Chondrocyte (in vitro differentiated cells): ENCODE measurements at places on chromosomes 6 and 20. TPM values are rescaled to one million over a fixed set of nuclear protein-coding genes. Genes with fewer than 3 reads are reported as not detected.

GRCh38 chr20:63977739-63978276, 1.6 kb downstream of the SAMD10 start:
- peak overlapping the region; percentile 47 for H3K4me3 ChIP-seq
- no peak for DNase-seq
- no peaks in the 10 kb centered on the region for H3K27me3 ChIP-seq
- peak overlapping the region; percentile 8 for H3K27ac ChIP-seq

- H3K27me3 ChIP-seq: no peaks in the 10 kb centered on the region
- peak overlapping the region; percentile 83 for H3K27ac ChIP-seq
- H3K4me1 ChIP-seq: peaks cover 48% of the 10 kb centered on the region
- H3K36me3 ChIP-seq: no peaks in the 10 kb centered on the region
- no peak for DNase-seq
Measured at GRCh38 chr6:30829639-30830255, 54.6 kb upstream of the DDR1 start.

GRCh38 chr6:158849899-158850806, 31.0 kb upstream of the EZR start:
- no peak overlapping the region for H3K4me3 ChIP-seq
- H3K27ac ChIP-seq: peak overlapping the region; percentile 95
- H3K4me1 ChIP-seq: peaks cover 22% of the 10 kb centered on the region
- no peaks in the 10 kb centered on the region for H3K36me3 ChIP-seq
- no peaks in the 10 kb centered on the region for H3K27me3 ChIP-seq

- DNase-seq: no peak
- no peaks in the 10 kb centered on the region for H3K27me3 ChIP-seq
- H3K27ac ChIP-seq: peak overlapping the region; percentile 29
- no peak overlapping the region for H3K4me3 ChIP-seq
- H3K4me1 ChIP-seq: peaks cover 41% of the 10 kb centered on the region
Measured at GRCh38 chr6:151075527-151075926, 164.2 kb upstream of the AKAP12 start.

DNA sequence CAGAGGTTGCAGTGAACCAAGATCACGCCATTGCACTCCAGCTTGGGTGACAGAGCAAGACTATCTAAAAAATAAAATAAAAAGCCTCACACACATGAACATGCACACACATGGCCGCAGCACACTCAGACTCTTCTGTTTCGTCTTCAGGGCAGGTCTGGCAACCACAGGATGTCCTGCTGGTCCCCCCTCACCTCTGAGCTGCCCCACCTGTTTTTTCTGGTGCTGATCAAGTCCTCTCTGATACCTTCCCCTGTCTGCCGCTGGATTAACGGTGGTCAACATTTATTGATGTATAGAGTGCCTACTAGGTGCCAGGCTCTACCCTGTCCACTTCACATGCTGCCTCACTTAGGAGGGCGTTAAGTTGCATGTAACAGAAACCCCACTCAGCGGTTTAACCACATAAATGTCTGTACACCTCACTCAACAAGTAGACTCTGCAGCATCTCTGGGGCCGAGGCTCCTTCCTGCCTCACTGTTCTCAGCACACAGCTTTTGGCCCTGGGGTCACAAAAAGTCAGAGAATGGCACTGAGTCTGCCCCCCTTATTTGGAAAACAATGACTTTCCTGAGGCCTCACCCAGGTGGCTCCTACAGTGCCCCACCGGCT, 4.5 kb upstream of the AP5S1 start:
- DNase-seq: no peak
- no peaks in the 10 kb centered on the region for H3K27me3 ChIP-seq
- H3K36me3 ChIP-seq: peaks cover 1% of the 10 kb centered on the region
- no peak overlapping the region for H3K4me3 ChIP-seq

The TINAG gene
- total RNA-seq: not detected in 3 replicates

The WFDC2 gene
- total RNA-seq: not detected in 3 replicates

GRCh38 chr6:90003941-90004340, 109.7 kb downstream of the GJA10 start:
- no peak overlapping the region for H3K27ac ChIP-seq
- H3K36me3 ChIP-seq: no peaks in the 10 kb centered on the region

GRCh38 chr6:165769401-165769800, 106.4 kb upstream of the PDE10A start:
- no peak overlapping the region for H3K27ac ChIP-seq
- no peaks in the 10 kb centered on the region for H3K27me3 ChIP-seq
- no peak for DNase-seq
- no peaks in the 10 kb centered on the region for H3K36me3 ChIP-seq
- peaks cover 20% of the 10 kb centered on the region for H3K4me1 ChIP-seq

- H3K27ac ChIP-seq: peak overlapping the region; percentile 96
- no peaks in the 10 kb centered on the region for H3K36me3 ChIP-seq
- DNase-seq: no peak
- no peaks in the 10 kb centered on the region for H3K27me3 ChIP-seq
Measured at GRCh38 chr6:1916334-1917070, 306.8 kb downstream of the FOXC1 start.

The CGA gene
- total RNA-seq: 1.3 TPM in 1 of 3 replicates, not detected in the others
